Activated CD8-positive, alpha-beta memory T cell treated with anti-CD3 and anti-CD28 coated beads for 1 hour (primary cell): ENCODE measurements at places on chromosomes 11 and 22.
A peak's percentile ranks its signal among the peaks of the same experiment; 100 is the strongest.

GRCh38 chr22:50206599-50206998 lies 5.8 kb downstream of the SELENOO start:
- no peak for DNase-seq

GRCh38 chr11:1741741-1742140 lies 8.7 kb downstream of the IFITM10 start:
- no peak for DNase-seq

DNA sequence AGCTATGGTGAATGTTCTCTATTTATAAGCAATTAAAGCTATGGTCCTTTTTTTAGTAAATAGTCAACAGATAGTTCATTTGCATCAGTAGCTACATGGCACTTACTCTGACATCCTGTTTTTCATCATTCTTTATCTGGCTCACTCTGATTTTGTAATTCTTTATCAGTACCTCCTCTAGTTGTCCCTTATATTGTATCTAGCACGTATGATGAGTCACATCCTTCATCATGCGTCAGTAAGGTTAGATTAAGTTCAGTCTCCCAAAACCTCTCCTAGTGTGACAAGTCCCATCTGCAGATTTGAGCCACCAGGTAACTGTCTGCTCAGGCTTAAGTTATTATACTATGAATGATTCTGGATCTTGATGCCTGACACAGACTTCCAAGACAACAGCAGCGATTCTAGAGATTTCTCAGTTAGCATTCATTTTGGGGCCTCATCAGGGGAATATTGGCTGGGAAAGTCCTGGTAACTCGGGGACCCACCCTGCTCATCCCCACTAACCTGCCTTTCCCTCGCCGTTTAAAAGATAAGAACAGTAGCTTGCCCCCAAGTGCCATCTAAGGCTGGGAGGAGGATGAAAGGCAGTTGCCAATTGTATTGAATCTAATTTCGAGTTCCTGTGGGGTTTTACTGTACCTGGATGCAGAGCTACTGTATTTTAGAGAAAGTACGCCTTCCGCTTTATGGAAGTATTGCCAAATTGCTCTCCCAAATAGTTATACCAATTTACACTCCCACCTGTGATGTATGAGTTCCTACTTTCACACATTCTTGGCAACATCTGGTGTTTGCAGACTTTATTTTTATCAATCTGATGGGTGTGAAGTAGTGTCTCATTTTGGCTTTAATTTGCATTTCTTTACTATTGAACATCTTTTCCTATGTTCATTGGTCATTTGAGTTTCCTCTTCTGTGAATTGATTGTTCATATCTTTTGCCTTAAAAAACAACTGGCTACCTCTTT lies 55.9 kb downstream of the ZC3H12C start:
- no peak for DNase-seq

DNA sequence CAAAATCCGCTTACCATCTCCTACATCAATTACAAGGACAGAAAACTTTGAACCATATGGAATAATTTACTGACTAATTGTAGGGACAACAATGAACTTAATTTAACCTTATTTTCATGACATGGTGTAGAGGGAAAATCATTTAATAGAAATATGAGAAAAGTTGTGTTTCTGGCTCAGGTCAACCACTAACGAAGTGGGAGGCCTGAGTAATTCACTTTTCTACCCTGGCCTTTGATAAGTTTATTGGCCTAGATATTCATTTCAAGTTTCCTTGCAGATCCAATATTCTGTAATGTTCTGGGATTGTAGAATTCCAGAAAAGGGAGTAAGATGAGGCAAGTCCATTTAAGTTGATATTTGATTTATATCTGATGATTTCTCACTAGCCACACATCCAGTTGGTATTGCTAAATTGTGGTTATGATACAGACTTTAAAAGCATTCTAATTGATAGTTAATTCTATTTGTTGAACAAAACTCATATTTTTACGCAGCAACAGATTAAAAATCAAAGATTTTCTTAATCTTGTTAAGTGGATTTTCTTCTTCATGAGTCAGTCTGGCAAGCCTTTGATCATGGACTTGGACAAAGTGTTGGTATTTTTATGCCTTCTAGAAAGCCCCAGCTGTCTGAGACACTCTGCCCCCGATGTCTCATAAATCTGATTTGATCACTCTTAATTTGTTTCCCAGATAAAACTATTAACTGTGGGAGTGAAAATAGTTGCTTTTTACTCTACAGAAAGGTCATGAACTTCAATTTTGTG lies 336.5 kb downstream of the TMEM135 start:
- DNase-seq = no peak

DNA sequence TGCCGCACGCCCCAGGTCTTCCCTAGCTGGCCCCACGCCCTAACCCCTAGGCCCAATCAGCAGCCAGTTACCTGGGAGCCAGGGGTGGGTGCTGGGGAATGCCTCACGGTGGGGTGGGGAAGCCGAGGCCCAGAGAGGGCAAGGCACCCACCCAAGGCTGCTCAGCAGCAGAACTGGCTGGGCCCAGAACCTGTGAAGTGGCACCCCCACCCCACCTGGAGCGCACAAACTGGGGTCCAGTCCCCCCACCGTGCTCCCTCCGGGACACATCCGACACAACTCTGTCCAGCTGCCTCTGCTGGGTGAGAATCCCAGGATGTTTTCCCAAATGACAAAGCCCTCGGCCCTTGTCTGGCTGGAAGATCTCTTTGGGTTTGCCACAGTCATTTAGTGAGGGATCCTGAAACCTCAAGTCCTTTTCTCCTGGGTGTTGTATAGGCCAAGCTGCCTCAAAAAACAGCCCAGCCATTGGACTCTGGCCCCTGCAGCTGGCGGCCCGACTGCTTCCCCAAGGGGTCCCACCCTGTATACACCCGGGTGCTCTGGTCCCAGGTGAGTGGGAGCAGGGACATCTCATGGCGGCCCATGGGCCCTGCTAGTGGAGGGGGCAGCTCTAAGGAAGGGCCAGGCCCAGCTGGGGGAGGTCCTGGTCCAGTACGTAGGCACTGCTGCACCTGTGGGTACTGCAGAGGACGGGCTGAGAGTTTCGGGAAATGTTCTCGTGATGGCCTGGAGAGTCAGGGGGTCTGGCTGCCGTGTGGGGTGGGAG lies 20.9 kb downstream of the TSSC4 start:
- DNase-seq = no peak

DNA sequence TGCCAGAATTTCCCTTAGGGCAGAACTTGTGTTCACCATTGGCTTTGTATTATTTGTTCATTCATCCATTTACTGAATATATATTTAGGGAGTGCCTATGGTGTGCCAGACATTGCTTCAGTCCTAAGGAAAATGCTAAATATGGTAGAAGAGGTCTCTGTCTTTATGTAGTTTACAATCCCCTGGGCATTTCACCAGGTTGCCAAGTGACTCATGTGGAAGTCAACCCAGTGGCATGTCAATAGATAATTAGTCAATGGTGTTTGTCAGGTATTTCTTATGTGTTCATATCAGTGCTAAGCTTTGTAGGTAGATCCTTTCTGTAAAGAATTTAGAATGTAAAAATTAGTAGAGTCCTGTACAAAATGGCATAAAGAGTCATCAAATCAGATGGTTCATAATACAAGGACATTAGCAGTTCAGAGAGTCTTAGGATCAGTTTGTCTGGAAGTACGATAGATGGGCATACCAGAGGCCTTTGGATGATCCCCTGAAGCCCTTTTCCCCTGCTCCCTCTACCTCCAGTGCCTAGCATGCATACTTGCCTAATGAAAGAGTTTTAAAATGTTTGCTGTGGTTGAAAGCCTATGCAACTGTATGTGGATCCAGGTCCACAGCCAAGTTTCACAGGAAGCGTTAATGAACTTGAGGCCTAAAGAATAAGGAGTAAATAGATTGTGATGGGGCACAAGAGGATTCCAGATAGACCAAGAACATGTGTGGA lies 58.5 kb upstream of the SESN3 start:
- DNase-seq = no peak

GRCh38 chr11:44596525-44597276 lies 31.2 kb downstream of the CD82 start:
- DNase-seq = no peak

- no peak for DNase-seq
Observed at GRCh38 chr11:11697796-11698195, 76.0 kb upstream of the GALNT18 start.

DNA sequence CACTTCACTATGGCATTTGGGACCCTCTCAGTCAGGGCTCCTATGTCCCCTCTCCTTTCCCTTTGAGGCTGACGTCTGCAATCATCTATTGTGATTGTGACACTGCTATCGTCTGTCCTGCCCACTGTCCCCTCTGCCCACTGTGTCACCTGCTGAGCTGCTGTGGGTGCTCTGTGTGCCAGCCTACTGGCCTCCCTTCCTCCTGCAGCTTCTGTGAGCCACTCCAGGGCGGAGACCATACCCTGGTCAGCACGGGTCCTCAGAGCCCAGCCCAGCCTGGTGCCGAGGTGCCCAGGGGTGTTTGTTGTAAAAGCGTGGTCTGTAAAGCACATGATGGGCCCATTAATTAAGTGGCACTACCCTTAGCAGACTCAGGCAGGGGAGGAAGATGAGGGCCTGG lies 29.4 kb downstream of the MPPED1 start:
- DNase-seq = no peak

DNA sequence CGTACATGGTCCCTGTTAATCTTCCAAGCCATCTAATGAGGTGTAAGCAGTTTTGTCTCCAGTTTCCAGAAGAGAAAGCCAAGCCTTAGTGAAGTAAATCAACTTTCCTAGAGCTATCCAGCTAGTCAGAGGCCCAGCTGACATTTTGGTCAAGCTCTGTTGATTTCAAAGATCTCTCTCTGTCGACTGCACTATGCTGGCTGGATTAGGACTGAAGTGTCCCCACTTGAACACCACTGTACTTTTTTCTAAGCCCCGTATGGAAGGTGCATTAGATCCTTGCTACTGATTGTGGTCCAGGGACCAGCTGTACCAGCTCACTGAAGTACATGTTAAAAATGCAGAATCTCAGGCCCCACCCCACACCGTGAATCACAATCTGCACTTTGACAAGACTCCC lies 176.5 kb upstream of the NAV2 start:
- no peak for DNase-seq

GRCh38 chr22:39316440-39317083 lies 2.9 kb downstream of the RPL3 start:
- DNase-seq = peak; percentile 61

DNA sequence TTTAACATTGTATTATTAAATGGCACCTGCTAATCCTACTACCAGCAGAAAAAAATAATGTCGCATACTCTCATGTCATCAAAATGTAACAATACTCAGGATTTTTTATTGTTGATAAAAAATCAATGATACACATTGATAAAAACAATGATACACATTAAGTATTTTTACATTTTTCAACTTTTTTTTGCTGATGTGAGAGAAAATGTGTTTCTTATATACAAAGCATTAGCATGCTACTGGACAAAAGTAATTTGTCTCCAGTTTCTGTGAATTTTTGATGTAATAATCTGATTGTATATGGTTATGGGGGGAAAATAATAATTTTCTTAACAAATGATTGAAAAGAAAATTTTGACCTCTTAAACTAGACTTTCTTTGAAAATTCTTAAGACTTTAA lies 1256.6 kb upstream of the CNTN5 start:
- DNase-seq = no peak

GRCh38 chr11:45658292-45658991 lies 7.0 kb downstream of the CHST1 start:
- no peak for DNase-seq

DNA sequence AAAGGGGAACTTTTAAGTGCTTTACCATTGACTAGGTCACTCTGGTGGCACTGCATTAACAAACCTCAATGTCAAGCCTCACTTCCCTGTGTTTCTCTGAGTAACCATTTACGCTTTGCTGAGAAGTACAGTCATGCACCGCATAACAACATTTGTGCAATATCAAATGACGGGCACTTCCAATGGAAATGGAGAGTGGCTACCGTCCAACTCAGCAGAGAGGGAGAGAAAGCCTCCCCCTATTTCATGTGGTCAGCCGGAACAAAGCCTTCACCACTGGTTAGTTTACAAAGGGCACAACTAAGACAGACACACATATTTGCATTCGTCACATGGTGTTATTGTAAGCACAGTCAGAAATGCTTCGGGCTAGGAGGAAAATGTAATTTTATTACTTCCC lies 117.3 kb downstream of the RASSF10 start:
- no peak for DNase-seq

- no peak for DNase-seq
Observed at GRCh38 chr22:35410663-35411034, 10.7 kb downstream of the MCM5 start.

- peak; percentile 18 for DNase-seq
Observed at GRCh38 chr11:11842421-11843008, 743 bp downstream of the USP47 start.

- no peak for DNase-seq
Observed at GRCh38 chr11:123507043-123507442, 77.0 kb downstream of the GRAMD1B start.

DNA sequence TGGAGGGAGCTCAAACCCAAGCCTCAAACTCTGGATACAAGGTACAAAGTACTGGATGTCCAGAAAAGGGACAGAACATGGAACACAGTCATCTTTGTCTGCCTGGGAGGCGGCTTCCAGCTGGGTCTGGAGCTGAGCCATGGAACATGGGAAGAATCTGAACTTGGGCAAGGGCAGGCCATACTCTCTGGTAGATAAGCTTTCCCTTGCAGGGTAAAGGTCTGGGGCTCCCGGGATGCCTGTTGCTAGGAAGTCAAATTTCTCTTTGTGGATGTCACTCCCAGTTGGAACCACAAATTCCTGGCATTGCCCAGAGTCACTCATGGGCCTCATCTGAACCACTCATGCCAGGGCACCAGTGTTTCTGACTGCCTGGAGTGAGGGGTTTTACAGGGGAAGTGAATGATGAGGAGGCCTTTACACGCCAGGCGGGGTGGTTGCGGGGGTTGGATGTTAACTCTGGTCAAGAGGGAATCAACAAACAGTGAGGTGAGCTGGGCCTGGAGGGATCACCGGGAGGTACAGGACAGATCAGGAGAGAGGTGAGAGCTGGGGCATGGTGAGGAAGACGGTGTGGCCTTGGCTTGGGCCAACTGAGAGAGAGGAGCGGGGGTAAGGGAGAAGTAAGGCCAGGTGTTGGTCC lies 5.7 kb downstream of the FTH1 start:
- DNase-seq = no peak

DNA sequence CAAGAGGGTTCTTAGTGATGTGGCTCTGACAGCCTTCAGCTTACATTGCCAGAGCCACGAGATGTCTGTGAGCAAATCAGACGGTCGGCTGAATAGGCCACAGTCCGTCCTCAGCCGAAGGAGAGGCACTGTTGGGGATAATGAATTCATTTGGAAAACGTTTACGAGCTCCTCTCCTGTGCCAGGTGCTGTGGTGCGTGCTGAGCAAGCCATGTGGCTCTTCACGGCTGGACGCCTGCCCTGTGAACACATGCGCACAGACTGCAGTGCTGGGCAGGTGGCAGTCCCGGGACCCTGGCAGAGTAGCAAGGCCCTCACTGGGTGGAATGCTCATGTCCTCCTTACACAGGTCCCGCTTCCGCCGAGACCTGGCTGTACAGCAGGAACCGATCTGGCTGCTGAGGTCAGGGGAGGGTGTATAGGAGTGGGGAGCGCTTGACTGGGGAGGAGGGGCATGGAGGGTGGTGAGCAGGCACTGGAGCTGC lies 6.8 kb downstream of the TBC1D22A start:
- DNase-seq = no peak

DNA sequence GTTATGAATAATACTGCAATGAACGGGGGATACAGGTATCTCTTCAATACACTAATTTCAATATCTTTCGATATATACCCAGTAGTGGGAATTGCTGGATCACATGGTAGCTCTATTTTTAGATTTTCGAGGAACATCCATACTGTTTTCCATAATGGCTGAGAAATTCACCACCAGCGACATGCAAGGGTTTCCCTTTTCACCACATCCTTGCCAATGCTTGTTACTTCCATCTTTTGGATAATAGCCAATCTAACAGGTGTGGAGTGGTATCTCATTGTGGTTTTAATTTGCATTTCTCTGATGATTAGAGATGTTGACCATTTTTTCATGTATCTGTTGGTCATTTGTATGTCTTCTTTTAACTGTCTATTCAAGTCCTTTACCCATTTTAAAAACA lies 5.9 kb downstream of the IL10RA start:
- DNase-seq = no peak
